ENCODE measurements at places on chromosomes 5 and 9.
A peak's percentile ranks its signal among the peaks of the same experiment; 100 is the strongest.

- DNase-seq, result no peak
These were observed 405.0 kb upstream of the TNC start for GRCh38 chr9:115522912-115523311.

DNA sequence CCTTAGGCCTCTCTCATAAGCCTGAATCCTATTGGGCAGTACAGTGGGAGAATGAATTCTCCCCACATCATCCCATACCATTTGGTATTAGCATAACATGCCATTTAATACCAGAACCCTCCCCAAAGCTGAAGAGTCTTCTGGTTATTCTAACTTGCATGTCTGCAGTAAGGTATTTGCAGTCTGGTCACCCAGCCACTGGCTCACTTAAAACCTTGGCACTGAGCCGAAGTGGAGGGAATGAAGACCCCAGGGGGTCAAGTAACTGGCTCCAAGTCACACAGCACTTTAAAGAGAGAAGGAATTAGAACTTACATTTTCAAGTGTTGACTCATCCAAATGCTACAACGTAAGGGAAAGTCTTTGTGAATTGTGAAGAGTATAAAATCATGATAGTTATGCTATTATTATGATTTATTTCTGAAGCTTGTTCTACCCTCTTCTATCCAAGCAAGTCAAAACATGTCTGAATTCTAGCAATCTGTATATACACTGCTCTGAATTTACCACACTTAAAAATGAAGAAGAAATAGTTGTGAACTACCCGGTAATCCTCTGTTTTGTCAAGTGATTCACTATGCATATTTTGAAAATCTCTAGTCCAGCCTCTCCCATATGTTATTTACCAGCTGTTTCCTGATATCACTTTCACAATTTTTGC is 28.5 kb downstream of the GLRA1 start:
- DNase-seq, result no peak

DNA sequence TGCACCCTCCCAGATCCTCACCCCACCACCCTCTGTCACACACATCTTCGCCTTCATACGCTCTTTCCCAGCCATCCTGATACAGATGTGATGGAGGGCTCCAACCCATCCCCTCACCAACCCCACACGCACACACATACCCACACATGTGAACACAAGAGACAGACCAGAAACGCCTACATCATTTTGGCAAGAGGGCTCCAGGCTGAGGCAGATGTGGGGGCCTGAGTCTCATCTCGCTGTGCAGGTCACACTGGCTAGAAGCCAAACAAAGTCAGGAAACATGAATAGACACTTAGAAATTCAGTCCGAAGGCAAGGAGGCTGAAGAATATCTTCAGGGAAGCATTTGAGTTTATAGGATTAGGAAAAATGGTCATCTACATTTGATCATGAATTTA is 6.2 kb downstream of the PRDM12 start:
- DNase-seq, result no peak

DNA sequence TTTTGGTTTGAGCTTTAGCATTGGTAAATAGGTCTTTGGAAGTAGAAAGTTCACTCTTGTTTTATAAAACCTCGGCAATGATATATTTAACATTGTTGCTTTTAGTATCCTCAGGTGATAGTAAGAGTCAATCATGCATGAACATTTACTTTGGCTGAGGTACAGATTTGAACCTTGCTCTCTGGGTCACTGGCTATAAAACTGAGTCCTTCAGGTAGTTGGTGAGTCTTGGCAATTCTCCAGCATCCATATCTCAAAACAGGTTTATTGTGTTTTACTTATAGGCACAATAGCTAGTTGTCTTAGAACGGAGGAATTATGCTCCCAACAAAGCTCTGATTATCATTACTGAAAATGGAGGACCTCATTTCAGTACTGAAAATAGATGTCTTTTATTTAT is 75.1 kb downstream of the MAT2B start:
- no peak for DNase-seq

DNA sequence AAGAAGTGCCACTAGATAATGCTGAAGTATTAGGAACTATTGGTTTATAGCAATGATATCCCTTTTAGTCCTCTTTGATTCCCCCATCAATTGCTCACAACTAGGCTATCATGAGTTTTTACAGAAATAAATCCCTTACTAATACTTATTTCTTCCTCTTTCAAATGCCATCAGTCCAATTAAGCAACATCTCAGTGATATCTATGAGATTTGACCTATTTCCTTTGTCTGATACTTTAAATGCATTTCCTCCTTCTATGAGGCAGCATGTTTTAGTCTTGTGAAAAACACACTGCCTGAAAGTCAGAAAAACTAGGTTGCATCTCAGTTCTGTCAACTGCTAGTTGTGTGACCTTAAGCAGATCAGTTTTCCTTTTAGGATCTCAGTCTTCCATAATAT is 101.6 kb downstream of the FBXW11 start:
- DNase-seq, result no peak

- DNase-seq, result no peak
These were observed 83.8 kb upstream of the FCN1 start for GRCh38 chr9:135001526-135001925.

DNA sequence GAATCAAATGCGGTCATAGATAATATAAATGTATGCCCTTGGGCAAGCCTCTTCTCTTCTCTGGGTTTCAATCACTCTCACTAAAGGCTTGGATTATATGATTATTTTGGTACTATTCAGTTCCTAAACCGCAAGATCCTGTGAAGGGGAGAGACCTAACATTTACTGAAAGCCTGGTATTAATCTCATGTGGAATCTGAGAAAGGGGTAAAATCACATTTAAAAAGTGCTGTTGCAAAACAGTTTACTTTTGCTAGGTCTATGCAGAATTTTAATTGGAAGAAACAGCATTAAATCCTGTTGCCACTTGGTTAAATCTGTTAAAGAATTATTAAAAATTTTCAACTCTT is 50.7 kb downstream of the SLC44A1 start:
- no peak for DNase-seq

DNA sequence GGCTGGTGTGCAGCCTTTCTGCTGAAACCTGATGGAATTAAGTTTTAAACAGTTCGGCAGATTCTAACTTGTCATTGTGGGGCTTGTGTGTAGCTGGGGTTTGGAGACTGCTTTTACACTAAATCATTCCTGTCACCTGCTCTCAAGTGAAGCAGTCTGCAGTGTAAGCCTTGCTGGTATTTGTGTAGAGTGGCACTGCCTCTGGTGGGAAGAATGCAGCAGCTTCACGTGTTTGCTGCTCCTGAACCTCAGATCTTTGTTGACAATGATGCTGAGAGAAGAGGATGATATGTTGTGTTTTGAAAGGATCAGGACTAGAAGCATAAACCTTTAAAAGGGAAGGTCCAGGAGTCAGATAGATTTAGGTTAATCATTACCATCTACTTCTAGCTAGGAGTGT is 88.1 kb downstream of the KDM4C start:
- no peak for DNase-seq

GRCh38 chr5:120886351-120886860 is 422.3 kb downstream of the PRR16 start:
- DNase-seq, result no peak

- DNase-seq, result no peak
These were observed 165.7 kb upstream of the GPR151 start for GRCh38 chr5:146681585-146682105.

DNA sequence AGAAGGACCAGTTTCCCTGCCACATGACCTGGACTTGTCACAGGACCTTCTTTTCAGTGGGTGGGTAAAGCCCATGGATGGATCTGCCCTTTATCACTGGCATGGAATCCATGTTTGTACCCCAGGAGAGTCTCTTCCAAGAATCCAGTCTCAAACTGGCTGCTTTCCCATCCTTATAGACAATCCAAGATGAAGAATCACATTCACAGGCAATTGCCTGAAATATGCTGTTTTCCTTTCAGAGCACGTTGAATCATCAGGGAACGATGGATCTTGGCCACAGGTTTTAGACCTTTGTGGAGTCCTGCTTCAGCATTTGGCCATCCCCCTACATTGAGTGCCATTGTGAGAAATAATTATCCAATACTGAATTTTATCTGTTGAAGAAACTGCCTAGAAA is 319.8 kb downstream of the ASTN2 start:
- no peak for DNase-seq

GRCh38 chr5:66863243-66864170 is 267.3 kb downstream of the MAST4 start:
- no peak for DNase-seq

DNA sequence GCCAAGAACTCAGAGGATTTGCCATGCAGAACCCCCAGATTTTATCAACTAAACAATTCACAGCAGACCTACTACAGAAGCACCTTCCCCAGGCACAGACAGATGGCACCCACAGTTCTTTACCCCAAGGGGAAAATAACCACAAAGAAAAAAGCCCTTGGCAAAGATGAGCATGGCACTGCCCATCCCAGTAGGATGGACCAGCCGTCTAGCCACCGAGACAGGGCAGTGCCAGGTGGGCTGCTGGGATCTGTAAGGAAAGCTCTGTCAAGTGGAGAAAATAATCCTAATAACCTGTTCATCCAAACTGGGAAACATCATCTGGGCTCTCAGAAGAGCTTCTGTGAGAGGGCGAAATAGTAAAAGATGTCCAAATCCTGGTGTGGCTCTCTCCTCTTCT is 130.0 kb downstream of the COL23A1 start:
- no peak for DNase-seq

DNA sequence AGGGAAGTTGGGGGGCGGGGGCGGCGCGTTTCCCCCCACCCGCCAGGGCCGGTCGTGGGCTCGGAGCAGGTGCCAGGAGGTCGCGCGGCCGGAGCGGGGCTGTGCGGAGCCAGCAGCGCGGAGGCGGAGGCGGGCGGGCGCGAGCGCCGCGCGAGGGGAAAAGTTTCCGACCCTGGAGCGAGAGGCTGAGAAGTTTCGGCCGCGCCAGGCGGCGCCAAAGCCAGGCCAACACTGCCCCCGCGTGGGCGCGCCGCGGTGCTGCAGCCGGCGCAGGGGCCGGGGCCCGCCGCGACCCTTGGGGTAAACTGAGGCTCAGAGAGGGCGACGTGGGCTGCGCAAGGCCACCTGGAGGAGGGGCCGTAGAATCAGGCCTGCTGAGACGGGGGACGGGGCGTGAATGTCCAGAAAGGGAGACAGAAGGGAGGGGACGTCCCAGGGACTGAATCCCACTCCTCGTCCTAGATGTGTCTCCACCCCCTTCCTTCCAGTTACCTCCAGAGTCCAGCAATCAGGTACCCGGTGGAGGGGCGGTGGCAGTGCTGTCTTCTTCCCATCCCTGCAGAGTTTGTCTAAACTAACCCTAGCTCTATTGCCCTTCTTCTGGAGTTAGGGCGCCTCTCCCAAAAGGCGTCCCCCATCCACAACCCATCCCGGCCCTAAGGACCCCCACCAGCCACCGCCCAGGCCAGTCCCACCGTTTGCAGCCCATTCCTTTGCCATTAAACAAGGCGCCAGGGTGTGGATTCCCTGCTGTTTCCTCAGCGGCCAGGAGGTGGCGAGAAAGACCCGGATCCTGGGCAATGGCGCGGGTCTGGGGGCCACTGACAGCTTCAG is 10.2 kb downstream of the C9orf50 start:
- peak; percentile 63 for DNase-seq

GRCh38 chr5:158492841-158493242 is 606.9 kb downstream of the EBF1 start:
- no peak for DNase-seq

DNA sequence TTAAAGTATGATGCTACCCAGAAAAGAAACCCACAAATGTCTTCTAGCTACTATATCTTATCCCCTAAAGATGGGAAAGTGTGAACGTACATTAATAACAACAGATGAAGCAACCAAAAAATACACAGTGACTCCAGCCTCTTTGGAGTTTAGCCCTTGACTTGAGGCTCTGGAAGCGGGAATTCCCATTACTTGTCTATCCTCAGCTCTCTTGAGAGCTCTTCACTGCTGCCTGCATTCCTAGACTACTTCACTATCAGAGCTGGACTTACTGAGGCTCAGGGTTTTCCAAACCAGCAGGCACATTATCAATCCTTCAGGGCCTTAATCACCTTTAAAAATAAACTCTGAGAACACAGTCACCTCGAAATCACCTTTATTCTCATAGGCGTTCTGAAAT is 1.0 kb upstream of the NME5 start:
- DNase-seq, result no peak

- no peak for DNase-seq
These were observed 69.4 kb downstream of the KLHL3 start for GRCh38 chr5:137666461-137666850.

GRCh38 chr9:112784020-112784785 is 33.6 kb downstream of the SNX30 start:
- no peak for DNase-seq

- DNase-seq, result no peak
These were observed 3.4 kb downstream of the CPEB4 start for GRCh38 chr5:173891308-173892116.

- no peak for DNase-seq
These were observed 77.1 kb upstream of the SUSD1 start for GRCh38 chr9:112252194-112252593.

DNA sequence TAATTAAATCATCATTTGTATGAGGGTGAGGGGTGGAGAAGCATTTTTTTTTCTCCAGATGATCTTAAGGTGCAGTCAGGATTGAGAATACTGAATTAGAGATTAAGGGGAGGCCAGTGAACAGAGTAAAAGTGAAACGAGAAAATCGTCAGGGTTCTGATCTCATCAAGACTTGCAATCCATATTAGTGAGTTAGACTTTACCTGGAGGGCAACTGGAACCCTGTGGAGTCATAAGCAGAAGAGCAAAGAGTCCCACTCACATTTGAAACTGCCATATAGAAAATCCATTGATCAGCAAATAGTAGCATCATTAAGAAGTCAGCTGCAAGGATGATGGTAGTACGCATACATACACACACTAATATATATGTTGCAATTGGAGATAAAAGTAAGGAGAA is 466.2 kb upstream of the PAPPA start:
- no peak for DNase-seq

- DNase-seq, result no peak
These were observed 174.2 kb upstream of the CDH12 start for GRCh38 chr5:23027331-23027730.

- DNase-seq, result no peak
These were observed 341.6 kb upstream of the PIK3R1 start for GRCh38 chr5:67873935-67874334.

DNA sequence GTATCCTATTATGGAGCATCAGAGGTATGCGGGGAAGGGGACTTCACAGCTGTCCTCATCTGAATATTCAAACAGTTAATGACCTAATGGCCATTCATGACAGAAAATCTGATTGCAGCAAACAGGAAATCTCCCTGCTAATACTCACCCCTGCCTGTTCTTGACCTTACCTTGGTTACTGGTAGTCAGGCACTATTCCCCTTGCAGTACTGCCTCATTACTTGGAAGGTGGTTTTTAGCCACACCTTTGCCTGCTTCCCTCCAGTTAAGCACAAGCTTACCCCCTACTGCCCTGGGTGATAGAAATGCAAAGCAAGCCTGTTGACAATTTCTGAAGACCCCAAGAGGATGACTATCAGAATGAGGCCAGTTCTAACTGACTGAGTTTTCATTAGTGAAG is 332.4 kb downstream of the NTRK2 start:
- DNase-seq, result no peak
